NCI-H2107 (cell line): ENCODE measurements at places on chromosomes 3 and 15.

- no peak for DNase-seq
Measured at GRCh38 chr3:126127904-126128303, 44.0 kb upstream of the SLC41A3 start.

DNA sequence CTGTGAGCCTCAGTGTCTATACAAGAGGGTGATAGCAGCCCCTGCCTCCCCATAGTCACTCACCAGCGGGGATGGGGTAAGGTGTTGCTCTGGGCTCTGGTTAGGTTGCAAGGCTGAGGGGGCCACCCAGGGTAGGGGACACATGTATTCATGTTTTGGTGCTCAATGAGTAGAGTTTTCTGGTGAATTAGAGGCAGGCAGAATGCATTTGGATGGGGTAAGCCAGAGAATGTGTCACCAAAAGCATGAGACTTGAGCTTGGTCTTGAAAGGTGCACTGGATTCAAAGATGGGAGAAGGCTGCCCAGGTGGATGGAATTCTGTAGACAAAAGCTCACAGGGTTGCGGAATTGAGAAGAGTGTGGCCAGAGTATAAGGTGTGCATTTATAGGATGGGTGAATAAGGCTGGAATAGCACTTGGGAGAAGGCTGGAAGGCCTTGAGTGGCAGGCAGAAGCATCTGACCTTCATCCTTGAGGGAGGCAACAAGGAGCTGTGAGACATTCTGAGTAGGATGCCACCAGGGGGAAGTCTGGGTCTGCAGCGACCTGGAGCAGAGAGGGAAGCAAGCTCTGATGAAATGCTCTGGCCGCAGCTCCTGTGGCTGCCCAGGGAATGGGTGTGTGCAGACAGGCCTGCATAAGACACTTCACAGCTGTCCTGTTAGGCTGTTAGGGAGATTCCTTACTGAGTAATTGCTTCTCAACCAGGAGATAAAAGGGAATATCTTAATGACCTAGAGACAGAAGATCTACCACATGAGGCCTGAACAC is 149.6 kb downstream of the CHDH start:
- DNase-seq = no peak

DNA sequence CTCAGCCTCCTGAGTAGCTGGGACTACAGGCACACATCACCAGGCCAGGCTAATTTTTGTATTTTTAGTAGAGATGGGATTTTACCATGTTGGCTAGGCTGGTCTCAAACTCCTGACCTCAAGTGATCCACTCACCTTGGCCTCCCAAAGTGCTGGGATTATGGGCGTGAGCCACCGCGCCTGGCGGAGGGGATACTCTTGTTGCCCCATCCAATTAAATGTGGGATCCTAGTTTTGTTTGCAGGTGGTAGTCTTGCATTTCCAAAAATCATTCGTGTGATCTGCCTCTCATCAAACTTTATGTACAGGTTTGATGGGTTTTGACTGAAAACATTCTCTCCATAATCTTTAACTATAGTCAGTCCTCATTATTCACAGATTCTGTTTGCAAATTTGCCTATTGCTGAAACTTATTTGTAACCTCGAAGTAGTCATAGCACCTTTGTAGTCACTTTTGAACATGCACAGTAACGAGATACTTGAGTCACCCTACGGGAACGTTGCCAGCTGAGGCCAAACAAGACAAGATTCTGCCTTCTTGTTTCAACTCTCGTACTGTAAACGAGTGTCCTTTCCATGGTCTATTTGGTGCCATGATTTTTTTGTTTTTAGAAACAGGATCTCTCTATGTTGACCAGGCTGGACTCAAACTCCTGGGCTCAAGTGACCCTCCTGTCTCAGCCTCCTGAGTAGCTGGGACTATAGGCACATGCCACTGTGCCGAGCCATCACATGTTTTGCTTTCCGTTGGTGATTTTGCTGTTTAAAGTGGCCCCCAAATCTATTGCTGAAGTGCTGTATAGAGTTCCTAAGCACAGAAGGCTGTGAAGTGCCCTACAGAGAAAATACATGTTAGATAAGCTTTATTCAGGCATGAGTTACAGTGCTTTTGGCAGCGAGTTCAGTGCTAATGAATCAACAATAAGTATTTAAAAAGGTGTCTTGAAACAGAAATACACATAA is 8.1 kb upstream of the MAPK6 start:
- DNase-seq = no peak

GRCh38 chr15:90877996-90878395 is 6.3 kb upstream of the FES start:
- no peak for DNase-seq

DNA sequence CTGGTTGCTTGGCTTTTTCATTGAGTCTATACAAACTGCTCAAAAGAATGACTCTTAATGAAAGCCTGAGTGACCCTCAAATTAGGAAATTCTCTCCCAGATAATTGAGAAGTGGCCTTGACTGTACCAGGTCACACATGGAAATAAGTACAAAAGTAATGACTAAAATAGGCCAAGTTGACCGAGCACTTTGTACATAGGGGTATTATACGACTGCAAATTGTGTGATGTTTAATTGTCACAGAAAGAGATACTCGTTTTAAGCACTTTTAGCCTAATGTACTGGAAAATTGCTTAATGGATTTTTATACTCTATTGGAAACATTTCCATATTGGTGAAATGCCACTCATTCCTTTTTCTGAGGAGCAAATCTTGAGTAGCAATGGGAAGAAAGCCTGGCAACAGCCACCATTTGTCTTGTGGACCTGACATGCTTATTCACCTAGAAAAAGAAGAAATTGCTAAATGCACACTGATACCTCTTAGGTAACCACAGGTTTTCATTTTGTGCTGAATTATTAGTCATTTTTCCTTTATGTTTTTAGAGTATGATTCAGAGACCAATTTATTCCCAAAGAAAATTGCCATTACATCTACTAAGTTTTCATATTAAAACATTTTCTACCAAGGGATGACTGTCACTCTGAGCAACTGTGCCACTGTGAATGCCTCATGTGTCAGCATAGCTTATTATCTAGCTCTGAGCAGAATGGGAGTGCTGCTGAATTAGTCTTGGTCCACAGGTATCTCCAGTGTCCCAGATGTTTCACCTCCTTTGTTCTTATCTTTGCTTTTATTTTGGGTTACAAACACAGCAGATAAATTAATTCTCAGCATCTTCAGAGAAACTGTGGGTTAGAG is 8.9 kb upstream of the PXK start:
- no peak for DNase-seq

- no peak for DNase-seq
Measured at GRCh38 chr3:34683851-34684250, 885.4 kb downstream of the PDCD6IP start.

DNA sequence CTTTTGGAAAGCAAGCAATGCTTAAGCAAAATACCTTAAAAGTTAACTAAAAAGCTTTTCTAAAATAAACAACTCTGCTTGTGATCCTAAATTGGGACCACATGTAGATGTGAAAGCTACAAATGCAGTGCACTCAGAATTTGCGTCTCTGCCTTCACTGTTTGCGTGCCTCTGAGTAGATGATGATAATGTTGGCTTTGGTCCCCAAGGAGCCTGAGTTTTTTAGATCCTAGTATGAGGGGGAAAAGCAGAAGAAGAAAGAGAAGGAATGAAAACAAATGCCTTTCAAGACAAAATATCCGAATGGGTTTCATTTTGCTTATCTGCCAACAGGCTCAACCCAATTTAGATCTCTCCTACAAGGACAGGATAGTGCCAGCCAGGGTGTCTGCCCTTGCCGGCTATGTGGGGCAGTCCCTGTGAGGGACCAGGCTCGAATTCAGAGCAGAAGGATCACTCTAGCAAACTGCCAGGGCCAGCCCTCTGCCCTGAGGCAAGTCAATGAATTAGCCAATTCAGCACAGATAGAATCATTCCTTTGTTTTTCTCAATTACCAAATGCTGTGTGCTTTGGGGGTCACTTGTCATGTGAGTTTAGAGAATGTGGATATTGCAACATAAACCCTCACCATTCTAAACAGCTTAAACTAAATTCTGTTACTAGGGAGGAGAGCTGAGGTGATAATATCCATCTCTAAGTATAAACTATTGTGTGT is 28.5 kb downstream of the SCG5 start:
- no peak for DNase-seq

DNA sequence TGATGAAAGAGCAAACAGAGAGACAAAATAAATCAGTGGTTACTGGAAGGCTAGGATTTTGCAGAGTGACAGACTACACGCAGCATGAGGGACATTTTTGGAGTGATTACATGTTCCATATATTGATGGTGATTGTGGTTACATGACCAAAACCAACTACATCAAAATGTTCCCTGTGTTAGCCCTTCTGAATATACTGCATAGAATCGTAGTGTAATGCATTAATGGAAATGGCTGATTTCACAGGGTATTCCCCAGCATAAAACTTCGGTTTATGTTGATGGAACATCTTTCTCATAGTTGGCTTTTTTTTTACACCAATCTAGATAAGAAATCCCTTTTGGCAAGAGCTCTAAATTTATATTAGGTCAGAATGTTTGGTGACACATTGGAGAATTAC is 191.3 kb upstream of the CMC1 start:
- no peak for DNase-seq

DNA sequence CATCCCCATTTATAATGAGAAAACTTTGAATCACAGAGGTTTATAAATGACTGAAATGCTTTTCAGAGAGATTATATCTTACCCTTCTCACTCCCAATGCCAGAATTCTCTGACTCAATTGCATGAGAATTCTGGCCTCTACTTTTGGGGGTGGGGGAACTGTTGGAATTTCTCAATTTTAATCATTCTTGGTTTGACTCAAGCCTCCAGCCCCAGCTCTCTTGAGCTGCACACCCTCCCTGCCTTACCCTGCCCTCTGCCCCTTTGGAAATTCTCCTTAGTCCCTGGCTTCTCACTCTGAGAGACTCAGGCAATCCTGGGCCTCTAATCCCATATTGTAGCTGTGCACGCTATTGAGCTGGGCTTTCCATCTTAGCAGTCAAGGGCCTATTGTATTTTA is 44.2 kb downstream of the ZNF589 start:
- DNase-seq = no peak

- DNase-seq = peak; percentile 39
Measured at GRCh38 chr3:156630081-156630772, 44.2 kb upstream of the TIPARP start.

GRCh38 chr3:26428992-26429391 is 193.6 kb upstream of the LRRC3B start:
- DNase-seq = no peak

- no peak for DNase-seq
Measured at GRCh38 chr3:33394403-33395054, 45.7 kb downstream of the UBP1 start.

DNA sequence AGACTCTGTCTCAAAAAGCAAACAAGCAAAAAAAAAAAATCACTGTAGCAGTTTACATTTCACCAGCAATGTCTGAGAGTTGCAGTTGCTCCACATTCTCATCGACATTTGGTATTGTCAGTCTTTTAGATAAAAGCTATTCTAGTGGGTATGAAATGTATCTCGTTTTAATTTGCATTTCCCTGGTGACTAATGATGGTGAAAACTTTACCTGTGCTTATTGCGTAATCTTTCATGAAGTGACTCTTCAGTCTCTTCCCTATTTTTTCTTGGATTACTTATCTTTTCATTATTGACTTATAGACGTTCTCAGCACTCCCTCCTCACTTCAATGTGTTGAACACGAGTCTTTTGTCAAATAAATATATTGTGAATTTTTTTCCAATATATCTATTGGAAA is 37.2 kb upstream of the CLSTN2 start:
- no peak for DNase-seq

GRCh38 chr15:35673093-35673684 is 127.2 kb upstream of the DPH6 start:
- no peak for DNase-seq

DNA sequence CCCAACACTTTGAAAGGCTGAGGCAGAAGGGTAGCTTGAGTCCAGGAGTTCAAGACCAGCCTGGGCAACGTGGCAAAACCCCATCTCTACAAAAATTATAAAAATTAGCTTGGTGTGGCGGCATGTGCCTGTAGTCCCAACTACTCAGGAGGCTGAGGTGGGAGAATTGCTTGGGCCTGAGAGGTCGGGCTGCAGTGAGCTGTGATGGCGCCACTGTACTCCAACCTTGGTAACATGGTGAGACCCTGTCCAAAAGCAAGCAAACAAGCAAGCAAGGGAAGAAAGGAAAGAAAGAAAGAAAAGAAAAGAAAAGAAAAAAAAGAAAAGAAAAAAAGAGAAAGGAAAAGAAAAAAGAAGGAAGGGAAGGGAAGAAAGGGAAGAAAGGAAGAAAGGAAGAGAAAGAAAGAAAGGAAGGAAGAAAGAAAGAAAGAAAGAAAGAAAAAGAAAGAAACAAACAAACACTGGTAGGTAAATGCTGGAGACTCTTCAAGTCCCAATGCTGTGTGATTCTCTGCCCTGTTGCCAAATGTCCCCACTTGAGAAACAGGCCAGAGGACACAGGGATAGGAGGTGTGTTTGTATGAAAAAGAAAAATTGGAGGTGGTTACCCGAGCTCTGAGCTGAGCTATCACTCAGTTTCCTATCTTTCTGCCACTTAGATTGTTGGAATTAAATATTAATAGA is 121.1 kb downstream of the RAB11A start:
- no peak for DNase-seq

GRCh38 chr3:60579734-60580133 is 671.5 kb downstream of the FHIT start:
- DNase-seq = no peak

DNA sequence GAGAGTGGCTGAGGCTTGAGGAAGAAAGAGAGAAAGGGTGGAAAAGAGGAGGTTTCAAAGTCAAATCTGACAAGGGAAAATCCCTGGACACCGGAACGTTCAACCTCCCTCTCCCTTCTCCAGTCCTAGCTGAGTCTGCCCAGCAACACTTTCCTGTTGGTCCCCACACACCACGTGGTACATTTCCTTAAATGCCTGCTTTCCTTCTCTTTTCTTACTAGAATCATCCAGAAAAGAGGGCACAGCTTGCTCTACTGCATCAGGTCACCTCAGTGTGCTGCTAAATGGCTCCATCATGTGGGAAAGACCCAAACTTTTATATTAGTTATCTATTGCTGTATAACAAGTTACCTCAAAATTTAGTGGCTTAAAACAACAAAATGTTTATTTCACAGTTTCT is 181.2 kb downstream of the NECTIN3 start:
- no peak for DNase-seq

GRCh38 chr15:31228980-31229826 is 97.4 kb upstream of the KLF13 start:
- DNase-seq = no peak

GRCh38 chr3:23165571-23165970 is 37.6 kb upstream of the UBE2E2 start:
- no peak for DNase-seq

- no peak for DNase-seq
Measured at GRCh38 chr15:41599061-41599460, 40.0 kb downstream of the TYRO3 start.

GRCh38 chr3:24316887-24317383 is 177.7 kb downstream of the THRB start:
- no peak for DNase-seq

GRCh38 chr15:80932989-80933388 is 56.6 kb downstream of the MESD start:
- DNase-seq = no peak

DNA sequence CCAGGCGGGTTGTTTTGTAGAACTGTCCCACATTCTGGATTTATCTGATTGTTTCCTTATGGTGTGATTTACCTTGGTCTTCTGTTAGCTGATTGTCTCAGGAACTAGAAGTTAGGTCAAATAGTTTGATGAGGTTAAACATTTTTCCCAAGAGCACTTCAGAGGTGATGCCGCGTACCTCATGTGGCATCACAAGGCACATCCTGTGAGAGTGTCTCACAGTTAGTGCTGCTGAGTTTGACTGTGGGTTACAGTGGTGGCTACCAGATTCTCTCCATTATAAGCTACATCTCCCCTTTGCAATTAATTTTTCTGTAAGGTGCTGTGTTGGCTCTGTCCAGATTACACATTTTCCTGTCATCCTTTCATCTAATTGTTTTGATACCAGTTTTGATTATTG is 12.6 kb downstream of the RPUSD3 start:
- DNase-seq = no peak

- peak; percentile 63 for DNase-seq
Measured at GRCh38 chr3:50381383-50381782, 22.1 kb upstream of the TMEM115 start.
